ENCODE measurements at places on chromosomes 5 and 9.

DNA sequence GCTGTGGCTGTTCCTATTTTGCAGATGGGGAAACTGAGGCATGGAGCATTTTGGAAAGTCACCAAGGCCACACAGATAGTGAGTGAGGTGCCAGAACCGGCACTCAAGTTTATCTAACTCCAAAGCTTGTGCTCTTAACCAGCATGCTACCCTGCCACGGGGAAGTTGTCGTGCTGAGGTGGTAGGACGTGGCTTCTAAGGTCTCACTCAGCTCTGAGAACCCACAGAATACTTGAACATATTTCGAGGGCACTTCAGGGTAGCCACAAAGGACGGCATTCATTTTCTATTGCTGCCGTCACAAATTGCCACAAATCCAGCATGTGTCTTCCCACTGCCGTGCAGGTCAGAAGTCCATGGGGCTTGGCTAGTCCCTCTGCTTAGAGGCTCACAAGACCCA, 116.7 kb downstream of the OLFM1 start:
- no peak for DNase-seq

- peak; percentile 63 for DNase-seq
Observed at GRCh38 chr5:172943283-172943841, 15.9 kb upstream of the RPL26L1 start.

DNA sequence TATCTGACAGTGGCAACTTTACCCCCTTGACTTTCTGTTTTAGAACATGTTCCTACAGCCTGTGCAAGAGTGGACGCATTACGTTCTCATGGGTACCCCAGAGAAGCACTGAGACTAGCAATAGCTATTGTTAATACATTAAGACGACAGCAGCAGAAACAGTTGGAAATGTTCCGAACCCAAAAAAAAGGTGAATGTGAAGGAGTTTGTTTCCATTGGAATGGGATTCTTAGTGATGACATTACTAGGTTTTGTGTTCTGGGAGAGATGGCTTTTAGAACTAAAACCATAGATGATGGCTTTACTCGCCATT, 194.1 kb downstream of the ZSWIM6 start:
- DNase-seq, result no peak

DNA sequence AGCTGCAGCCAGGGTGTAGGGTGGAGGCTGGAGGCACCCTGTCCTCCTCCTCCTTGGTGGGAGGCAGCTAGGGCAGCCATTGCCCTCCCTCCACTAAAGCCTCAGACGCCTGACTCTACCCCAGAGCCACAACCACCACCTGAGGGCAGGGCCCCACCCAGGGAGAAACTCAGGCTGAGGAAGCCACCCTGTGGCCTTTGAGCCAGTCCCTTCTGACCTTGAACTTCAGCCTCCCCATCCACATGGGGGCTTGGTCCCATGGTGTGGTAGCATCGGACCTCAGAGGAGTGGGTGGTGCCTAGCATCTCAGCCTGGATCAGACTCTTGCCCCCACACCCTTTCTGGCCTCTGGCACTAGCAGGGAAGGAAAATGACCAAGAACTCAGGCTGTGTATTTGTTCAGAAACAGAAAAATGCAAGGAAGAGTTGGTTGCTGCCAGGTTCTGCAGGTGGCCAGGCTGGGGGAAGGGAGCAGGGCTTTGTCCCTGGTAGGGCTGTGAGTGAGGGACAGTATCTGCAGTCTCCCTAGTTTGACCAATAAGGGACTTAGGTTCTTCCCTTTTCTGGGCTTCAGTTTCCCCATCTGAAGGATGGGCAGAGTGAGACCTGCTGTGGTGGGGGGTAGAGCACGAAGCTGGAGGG, 3.2 kb downstream of the DAB2IP start:
- DNase-seq, result no peak

DNA sequence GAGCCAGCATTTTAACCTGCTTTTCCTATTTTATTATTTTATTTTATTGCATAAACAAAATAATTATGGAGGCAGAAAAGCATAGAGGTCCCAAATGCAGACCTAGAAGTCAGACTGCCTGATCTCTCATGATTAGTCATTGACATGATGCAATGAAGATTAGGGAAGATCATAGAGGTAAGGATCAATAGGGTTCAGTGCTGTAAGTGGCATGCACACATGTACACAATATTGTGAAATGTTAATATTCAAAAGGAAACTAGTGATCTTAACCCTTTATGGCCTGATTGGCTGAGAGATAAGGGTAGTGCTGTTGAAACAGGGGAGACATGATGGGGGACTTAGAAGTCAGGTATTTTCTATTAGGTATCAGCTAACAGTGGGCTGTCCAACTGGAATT, 1.1 kb upstream of the FRRS1L start:
- no peak for DNase-seq

DNA sequence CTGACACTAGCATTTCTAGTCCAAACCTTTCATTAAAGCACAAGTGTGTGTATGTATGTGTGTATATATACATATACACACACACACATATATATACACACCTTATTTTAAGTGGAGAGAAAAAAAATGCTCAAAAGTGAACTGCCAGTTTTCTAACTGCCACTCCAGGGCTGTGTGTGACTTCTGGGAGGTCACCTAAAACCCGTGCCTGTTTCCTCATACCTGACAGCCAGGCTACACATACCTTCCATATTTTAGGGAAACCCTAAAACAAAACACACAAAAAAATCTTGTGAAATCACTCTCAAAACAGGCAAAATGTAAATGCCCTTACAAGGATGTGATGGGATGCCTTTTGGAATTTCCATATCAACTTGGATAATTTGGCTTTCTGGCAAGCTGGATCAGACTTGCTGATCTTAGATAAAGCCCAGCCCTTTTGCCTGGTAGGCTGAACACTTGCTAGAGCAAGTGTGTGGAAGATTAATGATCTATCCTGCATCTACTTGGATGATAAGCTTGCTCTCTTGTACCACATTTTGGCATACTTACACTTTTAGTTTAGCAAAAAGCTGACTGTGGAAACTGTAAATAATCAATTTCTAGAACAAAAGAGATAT, 127.8 kb downstream of the GNAQ start:
- DNase-seq, result no peak

GRCh38 chr9:133483611-133484010, 4.7 kb upstream of the SLC2A6 start:
- DNase-seq, result no peak

DNA sequence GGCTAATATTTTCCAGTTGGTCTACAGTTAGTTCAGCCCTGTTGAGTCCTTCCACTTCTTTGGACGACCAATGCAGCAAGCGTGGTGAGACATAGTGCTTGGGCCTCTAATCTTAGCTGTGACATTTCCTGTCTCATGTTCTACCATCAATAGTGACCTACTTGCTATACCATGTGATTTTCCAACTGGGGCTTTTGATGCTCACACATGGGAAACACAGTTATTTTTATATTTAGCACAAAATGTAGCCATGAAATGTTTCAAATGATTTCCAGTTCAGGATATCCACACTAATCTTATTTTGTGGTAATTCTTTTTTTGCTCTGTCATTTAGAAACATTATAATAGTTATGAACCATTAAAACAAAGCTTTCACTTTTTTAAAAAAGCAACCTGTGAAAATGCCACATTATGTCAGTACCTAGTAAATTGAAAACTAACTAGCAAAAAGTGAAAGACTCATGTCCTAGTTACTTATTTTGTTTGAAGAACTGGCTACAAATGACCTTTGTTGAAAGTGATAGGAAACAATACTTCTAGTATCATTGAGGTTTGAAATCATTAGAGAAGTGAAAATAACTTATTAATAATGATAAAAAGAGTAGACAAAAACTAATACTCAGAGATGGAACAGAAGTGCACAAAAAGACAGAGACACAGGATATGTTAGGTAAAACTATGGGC, 18.3 kb downstream of the MARCHF3 start:
- DNase-seq, result no peak

DNA sequence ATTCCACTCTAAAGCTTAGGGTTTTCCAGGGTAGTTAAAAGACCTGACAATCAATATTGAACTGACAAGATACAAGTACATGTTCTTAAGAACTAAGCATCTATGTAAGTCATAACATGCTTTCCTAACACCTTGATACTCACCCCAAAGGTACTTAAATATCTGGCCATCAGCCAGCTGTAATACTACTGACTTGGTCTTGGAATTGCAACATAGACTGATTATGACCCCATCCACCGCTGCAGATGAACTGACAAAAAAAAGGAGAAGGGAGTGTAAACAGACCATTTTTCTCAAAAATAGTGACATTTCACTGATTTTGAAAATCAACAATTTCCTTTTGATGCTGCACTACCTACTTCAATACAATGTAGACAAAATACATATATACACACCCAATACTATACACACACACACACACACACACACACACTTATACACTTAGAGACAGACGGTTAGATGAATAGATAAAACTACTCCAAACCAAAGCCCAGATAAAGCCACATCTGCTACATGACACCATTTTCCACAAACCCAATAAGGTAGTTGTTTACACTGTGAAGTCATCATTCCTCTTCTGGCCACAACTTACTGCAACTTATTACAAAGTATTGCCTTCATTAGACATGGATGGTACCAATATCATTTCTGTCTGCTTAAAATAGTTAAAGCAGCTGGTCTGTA, 30.4 kb downstream of the ELP1 start:
- DNase-seq, result no peak

GRCh38 chr9:108535526-108535925, 320.3 kb downstream of the ACTL7B start:
- peak; percentile 11 for DNase-seq

DNA sequence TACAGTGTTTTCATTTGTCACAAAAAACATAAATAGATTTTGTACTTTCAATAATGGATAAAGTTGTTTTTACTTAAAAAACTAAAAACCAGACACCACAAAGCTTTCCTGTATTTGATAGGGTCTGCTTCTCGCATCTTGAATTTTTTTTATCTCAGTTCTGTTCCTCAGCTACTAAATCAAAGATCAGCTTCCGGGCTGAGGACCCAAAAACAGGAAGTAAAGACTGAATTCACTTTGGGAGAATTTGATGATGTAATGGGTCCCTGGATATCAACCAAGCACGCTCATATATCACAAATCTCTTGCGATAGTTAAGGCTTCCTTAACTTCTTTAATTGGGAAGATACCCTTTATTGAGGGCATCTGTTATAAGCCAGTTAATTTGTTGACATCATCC, 24.1 kb downstream of the ITK start:
- no peak for DNase-seq

GRCh38 chr5:55708732-55709131, 3.4 kb downstream of the SLC38A9 start:
- no peak for DNase-seq

- no peak for DNase-seq
Observed at GRCh38 chr9:14157191-14157590, 156.8 kb downstream of the NFIB start.

All from SHP77 (cell line).